CD4-positive, alpha-beta T cell treated with Interleukin-12 subunit alpha and Interleukin-12 subunit beta, for 1 hour (primary cell): ENCODE measurements at places on chromosomes 6 and 20.

GRCh38 chr6:30344191-30344867 is 627 bp upstream of the RPP21 start:
- DNase-seq: no peak

GRCh38 chr6:117265410-117266256 is at the start of gene VGLL2:
Gene VGLL2, plus strand, starts transcription at chr6:117265558. Its CDS starts 206 bp downstream, at chr6:117265764.
- no peak for DNase-seq

- no peak for DNase-seq
Measured at GRCh38 chr6:8194490-8194889, 92.1 kb upstream of the EEF1E1 start.

GRCh38 chr6:44010411-44011349 is 116.6 kb downstream of the MRPL14 start:
- no peak for DNase-seq

GRCh38 chr6:108277831-108278230 is 17.0 kb upstream of the SNX3 start:
- DNase-seq: no peak

GRCh38 chr20:53923566-53924369 is 146.6 kb downstream of the BCAS1 start:
- no peak for DNase-seq
